Stimulated activated CD4-positive, alpha-beta T cell treated with anti-CD3 and anti-CD28 coated beads, Interleukin-1b, Interleukin-23, amount 100 ng/mL, for 1 hour (primary cell): ENCODE measurements at places on chromosomes 1 and 21.

DNA sequence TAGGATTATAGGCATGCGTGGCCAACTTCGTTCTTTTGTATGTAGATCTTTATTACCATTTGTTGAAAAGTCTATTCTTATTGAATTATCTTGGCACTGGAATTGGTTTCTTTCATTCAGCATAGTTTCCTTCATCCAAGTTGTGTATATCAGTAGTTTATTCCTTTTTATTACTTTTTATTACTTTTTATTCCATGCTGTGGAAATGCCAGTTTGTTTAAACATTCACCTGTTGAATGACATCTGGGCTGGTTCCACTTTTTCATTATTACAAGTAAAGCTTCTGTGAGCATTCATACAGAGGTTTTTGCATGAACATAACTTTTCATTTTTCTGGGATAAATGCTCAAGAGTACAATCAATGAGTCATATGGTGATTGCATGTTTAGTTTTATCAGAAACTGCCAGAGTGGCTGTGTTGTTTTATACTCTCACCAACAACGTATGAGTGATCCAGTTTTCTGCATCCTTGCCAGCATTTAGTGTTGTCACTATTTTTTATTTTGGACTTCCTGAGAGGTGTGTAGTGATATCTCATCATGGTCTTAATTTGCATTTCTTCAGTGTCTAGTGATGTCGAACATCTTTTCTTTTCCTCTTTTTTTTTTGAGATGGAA is 28.6 kb downstream of the PTPRU start:
- no peak for DNase-seq

- no peak for DNase-seq
Measured at GRCh38 chr1:154193821-154194220, 1.9 kb upstream of the TPM3 start.

GRCh38 chr1:1435106-1435903 is at the start of gene VWA1:
Gene VWA1, plus strand, starts transcription at chr1:1435690. Its CDS starts 59 bp downstream, at chr1:1435749.
- peak; percentile 23 for DNase-seq

- DNase-seq, result no peak
Measured at GRCh38 chr1:169044296-169044695, 62.2 kb upstream of the ATP1B1 start.

GRCh38 chr1:245209658-245210435 is 55.1 kb downstream of the KIF26B start:
- no peak for DNase-seq

DNA sequence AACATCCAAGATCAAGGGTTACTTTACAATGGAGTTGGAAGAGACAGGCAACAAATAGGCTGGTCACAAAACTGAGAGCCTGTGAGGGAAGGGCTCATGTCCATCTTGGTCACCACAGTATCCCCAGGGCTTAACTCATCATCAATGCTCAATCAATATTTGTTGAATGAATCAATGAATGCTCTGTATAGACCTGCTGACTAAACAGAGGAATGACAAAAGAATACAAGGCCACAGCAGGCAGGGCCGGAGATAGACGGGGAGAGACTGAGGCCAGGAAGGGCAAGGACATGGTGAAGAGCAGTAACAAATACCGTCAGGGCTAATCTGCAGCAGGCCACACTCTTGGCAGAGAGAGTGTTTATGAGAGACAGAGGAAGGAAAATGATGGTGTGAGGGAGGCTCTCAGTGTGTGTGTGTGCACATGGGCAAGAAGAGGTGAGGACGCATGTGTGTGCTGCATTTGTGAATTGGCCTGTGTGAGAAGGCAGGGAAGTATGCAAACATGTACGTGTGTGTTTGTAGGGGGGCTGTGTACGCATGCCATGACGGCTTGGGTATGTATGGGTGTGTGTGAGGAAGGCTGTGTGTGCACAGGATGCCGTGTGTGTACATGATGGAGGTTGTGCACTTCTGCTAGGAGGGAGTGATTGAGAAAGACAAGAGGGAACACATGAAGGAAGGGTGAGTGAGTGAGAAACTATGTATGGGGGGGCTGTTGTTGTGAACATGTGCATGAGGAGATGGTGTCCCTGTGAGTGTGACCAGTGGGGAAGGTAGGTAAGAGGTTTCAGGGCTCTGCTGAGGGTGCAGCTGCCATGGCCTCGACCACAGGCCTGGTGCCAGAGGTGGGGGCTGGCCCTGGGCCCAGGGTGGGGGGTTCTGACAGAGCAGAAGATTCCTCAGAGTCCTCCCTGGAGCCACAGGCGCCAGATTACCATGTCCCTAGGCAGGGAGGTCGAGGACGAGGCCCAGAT is 15.4 kb downstream of the AHDC1 start:
- no peak for DNase-seq

DNA sequence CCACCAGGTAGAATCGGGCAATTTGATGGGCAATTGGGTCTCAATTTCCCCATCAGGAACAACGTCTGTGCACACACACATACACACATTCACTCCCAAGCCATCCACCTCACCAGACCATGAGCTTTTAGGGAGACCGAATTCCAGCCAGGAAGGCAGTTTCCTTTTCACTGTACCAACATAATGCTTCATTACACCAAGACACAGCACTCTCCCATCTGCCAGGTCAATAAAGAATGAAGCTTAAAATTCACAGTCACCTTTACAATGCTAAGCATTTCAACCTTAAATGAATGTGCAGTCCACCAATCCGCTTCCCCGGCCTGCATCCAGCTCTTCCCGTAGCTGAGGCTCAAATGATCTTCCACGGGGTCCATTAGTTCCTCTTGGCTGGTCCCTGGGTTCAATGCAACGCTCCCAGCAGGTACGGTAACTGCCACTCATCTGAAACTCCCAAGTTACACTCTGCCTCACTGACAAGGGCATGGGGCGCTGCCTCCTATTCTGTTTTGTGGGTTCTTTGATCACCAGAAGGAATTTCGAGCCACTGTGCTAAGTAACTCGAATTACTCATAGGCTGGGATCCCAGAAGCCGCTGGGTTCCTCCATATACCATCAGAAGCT is 105.0 kb downstream of the SIM2 start:
- no peak for DNase-seq

- no peak for DNase-seq
Measured at GRCh38 chr1:30658014-30658336, 65.4 kb downstream of the MATN1 start.

DNA sequence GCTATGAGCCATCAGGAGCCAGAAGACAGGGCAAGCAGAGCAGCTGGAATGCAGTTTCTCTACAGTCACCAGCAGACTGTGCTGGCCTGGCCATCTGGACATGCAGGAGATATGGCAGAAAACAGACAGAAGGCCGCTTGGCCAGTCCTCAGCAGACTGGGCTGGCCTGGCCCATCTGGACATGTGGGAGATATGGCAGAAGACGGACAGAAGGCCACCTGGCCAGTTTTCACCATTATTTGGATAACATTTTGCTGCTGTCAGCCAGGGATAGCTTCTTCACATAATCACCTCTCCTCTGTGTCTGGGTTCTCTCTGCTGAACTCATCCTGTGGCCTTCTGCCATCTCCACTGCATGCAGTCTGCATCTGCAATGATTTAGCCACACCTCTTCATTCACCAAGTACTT is 25.0 kb upstream of the CACYBP start:
- no peak for DNase-seq

DNA sequence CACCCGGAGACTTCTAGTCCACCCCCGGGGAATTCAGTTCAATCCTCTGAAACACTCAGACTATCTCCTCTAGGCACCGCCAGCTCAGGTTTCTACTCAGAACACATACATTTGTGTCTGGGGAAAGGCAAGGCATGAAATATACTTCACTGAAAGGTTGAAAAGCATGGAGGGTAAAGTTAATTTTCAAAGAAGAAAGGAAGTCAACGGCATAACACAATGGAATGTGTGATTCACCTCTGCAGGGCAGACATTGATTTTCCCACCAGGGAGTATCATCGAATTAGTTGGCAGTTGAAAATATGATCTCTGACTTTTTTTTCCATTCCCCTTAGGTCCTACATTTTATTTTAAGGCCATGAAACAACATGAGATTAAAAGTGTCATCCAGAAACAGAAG is 669.4 kb downstream of the SMYD3 start:
- DNase-seq, result no peak

- no peak for DNase-seq
Measured at GRCh38 chr1:157310401-157310800, 172.2 kb upstream of the ETV3 start.

DNA sequence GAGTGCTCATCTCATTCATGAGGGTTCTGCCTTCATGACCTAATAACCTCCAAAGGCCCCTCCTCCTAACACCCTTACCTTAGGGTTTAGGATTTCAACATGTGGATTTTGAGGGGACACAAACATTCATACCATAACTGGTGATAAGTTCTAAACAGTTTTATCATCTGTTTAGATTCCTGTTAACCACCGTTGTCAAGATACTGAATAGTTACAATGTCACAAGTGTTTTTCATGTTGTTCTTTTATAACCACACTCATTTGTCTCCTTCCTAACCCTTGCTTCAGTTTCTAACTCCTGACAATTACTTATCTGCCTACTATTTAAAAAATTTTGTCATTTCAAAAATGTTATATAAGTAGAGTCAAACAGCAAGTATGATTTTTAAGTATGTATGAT is 86.0 kb downstream of the NCAM2 start:
- DNase-seq, result no peak

DNA sequence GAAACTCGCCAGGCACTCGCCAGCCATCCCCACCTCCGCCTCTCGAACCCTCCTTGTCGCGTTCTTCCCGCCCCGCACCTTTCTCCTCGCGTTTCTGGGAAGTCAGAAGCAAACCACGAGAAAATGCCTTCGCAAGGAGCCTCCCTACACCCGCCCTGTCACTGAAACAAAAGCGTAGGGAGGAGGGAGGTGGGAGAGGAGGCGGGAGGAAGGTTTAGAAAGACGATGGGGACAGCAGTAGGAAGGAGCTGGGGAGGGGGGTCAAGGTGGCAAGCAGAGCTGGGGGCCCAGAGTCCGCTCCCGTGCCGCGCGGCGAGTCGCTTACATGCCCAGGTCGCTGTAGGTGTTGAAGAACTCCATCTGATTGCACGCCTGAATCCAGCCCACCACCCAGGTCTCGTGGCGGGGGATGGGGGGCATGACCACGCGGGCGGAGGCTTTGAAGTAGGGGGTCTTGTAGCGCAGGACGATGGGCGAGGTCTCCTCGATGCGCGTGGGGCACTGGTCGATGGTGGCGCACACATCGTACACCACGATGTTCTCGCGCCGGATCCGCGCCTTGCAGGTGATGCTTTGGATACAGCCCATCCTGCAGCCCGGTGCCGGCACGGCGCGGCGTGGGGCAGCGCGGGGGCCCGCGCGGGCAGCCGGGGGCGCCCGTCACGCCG is 1.0 kb downstream of the FAM78B start:
- no peak for DNase-seq

- no peak for DNase-seq
Measured at GRCh38 chr1:83802023-83802422, 196.9 kb downstream of the TTLL7 start.

- no peak for DNase-seq
Measured at GRCh38 chr1:235892202-235892601, 25.5 kb upstream of the LYST start.

DNA sequence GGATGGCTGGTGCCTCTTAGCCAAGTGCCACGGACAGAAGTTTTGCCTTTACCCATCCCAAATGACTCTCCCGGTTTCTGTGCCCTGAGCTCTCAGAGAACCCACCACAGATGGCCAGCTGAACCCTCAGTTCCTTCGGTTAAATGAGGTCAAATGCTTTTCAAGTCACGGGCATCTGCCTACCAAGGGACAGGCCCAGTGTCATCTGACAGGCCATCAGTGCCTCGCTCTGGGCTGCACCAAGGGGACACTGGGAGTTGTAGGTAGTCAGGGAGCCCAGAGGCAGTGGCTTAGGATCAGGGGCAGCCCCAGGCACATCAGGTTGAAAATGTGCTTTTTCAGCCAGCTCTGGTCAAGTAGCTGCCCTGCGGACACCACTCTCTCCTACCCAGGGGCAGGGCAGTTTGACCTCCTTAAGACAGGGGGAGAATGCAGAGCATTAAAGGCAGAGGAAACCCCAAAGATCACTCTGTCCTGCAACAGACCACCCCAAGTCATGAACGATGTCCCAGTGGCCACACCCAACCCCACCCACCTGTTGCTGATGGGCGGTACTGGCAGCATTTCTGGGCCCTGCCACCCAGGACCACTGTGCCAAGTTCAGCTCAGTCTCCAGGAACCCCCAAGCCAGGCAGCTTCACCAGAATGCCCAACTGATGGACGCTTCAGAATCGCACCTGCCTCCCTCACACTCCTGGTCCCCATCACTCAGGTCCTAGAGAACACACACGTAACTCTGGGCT is 60.7 kb downstream of the CASZ1 start:
- no peak for DNase-seq

DNA sequence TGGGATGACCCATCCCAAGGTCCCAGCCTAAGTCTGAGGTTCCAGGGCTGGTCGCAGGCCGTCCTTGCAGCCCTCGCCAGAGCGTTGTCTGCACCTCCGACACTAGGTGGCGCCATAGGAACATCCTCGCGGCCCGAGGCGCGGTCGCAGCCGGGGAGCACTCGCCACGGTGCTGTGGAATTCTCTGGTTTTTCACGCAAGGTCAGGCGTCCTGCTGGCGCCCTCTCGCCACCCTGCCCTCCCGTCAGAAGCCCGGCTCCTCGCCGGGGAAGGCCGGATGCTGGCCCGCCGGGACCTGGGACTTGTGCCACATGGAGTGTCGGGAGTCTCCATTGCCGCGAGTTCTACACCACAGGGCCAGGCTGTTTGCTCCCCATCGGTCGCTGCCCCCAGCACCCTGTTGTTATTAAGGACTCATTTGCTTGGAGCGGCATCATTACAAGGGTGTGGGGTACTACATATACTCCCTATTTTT is 196.8 kb upstream of the LMO4 start:
- DNase-seq, result peak; percentile 36

DNA sequence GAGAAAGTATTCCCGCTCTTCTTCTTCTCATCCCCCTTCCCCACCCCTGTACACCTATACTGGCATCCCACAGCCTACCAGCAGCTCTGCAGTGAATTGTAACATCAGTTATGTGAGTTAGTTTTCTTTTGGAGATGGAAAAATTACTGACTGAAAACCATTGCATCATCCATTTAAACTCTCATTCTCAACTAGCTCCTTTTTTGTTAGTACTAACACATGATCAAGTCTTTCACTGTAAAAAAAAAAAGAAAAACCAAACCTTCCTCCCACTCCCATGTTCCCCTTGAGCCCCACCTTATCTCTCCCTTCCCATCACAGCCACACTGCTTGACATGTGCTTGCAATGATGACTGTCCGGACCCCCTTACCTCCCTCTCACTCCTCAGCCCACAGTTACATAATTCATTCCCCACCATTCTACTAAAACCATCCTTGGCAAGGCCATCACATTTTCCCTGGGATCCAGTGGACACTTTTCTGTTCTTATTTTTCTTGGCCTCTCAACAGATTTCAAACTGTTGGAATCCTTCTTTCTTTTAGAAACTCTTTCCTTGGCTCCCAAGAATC is 23.2 kb upstream of the RAVER2 start:
- DNase-seq, result no peak
